ENCODE measurements at places on chromosomes 4 and X.

GRCh38 chr4:55993994-55994663 lies 45.4 kb downstream of the CEP135 start:
- DNase-seq: no peak

GRCh38 chrX:150262456-150262855 lies 100.7 kb upstream of the MAMLD1 start:
- DNase-seq: no peak

- DNase-seq: no peak
These were observed 47.6 kb downstream of the ANAPC4 start for GRCh38 chr4:25424539-25425228.

- DNase-seq: no peak
These were observed 72.9 kb upstream of the PPP2R3B start for GRCh38 chrX:459611-460010.

DNA sequence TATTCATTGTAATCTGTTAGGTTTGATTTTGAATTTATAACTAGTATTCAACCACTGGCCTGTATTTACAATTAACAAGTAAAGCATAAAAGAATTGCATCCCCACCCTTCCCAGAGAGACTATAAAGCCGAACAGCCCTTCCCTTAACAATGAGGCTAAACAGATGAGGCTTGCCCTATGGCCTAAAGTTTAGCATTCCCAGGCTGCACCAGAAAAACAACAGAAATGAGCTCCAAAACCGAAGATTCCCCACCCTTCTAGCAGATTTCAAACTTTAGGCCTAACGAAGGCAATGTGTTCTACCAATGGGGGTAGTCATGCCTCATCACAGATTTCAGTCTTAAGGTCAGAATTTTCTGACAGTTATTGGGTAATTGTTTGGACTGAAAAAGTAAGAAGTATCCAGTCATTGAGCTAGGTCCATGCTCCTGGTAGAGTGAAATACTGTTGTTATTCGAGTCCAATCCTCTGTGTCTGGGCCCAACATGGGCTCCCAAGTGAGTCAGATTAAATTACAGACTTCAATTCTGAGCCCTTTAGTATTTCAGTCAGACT lies 197.6 kb downstream of the ANTXR2 start:
- no peak for DNase-seq

DNA sequence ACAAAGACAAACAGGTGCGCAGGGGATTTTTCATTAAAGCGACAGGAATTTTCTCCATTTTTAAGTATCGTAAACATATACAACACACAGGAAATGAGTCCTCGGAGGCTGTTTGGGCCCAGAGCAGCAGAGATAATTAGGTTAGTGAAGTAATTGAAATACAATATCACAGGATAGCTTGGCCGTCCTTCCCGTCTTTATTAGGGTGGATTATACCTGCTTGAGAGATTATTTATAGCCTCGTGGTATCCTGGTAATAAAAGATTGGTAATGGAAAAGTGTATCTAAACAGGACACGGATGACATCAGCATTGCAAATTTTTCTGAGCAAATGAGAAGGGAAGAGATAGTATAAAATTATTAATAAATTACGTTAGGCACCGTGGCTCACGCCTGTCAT lies 68.2 kb downstream of the CRLF2 start:
- no peak for DNase-seq
